Left renal pelvis (tissue), 4 donors: ENCODE measurements at places on chromosomes 16 and 17.

GRCh38 chr17:80284631-80285030, 24.0 kb downstream of the RNF213 start:
- no peak for DNase-seq

GRCh38 chr17:16407911-16408588, 7.3 kb upstream of the TRPV2 start:
- DNase-seq, result no peak

GRCh38 chr16:4184038-4184702, 57.7 kb downstream of the SRL start:
- DNase-seq, result no peak

- DNase-seq, result no peak
These were observed 6.3 kb upstream of the PABPN1L start for GRCh38 chr16:88872650-88873331.

DNA sequence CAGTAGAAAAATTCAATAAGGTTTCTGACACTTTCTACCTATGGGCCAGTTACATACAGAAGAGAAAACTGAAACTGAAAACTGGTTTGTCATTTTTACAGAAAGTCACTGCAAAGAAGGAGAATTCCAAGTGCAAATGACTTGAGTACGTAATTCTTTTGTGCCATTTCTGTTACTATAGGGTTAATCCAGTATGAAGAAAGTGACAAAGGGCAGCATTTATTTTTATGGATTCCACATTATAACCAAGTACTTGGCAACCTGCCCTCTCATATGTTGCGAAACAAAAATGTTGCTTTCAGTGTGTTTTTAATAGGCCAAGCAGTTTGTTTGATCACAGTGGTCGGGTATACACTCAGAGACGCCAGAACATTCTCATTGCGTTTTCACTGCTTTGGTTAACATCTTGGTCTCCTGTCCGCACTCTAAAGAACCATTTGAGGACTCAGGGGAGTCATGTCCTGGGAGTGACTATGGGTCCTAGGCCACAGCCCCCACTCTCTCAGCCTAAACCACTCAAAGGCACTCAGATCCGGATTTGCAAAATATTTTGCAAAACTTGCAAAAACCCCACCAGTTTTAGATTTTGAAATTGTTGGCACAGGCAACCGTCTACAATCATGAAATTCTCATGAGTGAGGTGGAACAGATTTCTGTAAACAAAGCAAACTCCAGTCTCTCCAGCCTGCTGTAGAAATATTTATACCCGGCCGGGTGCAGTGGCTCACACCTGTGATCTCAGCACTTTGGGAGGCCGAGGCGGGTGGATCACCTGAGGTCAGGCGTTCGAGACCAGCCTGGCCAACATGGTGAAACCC, 15.4 kb upstream of the HELZ start:
- DNase-seq, result no peak

DNA sequence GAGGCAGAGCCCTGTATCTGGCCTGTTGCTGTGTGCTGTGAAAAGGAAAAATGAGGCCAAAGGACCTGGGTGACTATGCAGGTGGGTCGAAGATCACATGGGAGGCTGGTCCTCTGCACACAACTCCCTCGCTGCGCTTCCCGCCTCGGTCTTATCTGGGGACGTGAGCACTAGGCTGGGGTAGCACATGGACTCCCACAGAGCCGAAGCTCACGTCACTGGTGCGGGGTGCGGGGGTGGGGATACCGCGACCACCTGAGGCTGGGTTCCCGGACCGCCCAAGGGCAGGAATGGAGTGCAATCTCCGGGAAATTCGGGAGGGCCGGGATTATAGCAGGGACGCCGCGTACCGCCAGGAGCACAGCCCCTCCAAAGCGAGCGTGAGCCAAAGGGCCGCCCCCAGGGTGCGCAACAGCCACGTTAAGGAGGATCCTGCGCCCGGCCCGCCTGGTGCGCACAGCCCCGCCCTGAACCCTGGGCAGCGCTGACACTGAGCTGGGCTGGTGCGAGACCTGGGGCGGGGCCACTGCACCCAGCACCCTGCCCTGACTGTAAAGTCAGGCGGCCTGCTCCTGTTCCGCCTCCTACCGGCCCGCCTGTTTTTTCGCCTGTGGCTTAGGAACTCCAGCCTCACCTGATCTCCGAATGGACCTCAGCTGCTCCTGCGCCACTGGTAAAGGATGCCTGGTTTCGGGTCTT, 4.8 kb downstream of the MT1A start:
- no peak for DNase-seq

- no peak for DNase-seq
These were observed 11.0 kb downstream of the GRIN2A start for GRCh38 chr16:10171221-10171620.

DNA sequence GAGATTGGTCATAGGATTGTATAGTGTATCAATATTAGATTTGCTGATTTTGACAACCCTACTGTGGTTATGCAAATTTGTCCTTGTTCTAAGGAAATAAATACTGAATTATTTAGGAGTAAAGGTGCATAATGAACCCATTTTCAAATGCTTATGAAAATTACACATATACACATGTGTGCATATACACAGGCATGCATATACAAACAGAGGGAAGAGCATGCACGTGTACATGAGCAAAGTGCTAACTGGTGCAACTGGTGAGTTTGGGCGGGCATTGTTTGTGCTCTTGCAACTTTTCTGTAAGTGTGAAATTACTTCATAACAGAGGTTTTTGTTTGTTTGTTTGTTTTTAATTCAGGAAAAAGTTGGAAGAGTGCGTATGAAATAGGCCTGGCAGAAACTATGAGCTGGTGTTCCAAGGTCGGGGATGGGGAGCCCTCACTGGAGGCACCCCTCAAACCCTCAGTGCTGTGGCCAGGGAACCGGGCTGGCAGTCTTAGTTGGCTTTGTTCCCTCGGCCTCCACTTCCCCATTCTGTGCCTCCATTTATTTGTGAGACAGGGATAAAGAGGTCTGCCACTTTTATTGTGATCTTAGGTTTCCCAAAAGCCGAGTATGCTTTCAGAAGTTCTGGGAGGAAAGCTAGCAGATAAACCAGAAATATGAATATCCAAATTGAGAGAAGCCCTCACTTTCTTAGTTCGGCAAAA, 5.8 kb downstream of the DEXI start:
- no peak for DNase-seq

DNA sequence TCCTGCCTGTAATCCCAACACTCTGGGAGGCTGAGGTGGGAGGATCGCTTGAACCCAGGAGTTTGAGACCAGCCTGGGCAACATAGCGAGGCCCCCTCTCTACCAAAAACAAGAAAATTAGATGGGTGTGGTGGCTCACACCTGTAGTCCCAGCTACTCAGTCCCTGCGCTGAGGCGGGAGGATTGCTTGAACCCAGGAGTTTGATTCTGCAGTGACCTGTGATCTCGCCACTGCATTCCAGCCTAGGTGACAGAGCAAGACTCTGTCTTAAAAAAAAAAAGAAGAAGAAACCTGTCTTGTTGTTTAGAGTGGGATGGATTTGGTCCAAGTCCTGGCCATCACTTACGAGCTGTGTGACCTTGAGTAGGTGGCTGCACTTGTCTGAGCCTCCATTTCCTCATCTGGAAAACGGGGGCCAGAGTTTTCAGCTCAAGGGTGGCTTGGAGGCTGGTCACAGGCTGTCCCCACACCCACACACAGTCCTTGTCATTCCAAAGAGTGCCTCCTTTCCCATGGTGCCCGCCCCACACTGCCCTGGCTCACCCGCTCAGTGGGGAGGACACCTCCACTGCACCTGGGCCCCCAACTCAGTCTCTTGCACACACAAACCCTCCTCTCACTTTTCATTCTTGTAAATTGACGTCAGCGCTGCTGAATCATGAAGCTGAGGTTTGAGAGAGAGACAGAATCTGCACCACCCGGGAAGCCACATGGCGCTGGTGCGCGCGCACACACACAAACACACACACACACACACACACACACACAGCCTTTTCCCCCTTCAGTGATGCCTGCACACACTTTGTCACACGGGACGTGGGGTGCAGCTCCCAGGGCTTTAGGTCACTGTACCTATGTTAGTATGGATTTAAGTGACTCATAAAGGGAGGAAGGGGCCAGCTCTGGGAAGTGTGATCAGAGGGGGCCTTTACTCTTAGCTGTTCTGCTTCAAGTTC, 4.2 kb downstream of the SOCS1 start:
- no peak for DNase-seq
